ENCODE measurements at places on chromosomes 16 and 17.

GRCh38 chr17:61589990-61590389, 1.0 kb downstream of the NACA2 start:
- no peak for DNase-seq

DNA sequence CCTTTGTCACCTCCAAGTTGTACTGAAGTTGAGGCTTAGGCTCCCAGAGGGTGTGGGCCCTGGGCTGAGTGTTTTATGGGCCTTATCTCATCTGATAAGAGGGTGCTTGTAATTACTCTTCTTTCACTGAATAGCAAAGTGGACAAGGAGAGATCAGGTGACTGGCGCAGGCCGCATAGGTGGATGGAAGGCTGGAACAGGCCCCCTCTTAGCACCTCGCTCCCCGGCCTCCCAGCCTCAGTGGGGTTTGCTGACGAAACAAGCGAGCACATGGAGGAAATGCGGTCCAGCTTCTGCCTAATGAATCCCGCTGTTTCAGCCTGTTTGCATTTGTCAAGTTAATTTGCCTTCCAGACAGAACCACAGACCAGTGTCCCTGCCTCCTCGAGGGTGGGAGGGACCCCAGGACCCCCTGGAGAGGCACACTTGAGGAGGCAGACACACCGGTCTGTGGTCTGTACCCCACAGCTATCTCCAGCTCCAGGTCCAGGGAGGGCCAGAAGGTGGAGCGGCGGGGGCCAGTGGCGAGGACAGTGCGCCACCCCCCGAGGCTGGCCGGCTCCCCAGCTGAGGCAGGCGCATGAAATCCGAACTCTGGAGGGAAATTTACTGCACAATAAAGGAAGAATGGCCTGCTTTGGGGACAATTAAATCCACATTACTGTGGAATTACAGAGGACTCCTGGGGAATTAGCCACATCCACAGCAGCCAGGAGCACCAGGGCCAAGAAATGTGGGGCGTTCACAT, 123.4 kb downstream of the NTN1 start:
- DNase-seq: no peak

- no peak for DNase-seq
These were observed 11.0 kb downstream of the DNASE1 start for GRCh38 chr16:3665508-3665907.

GRCh38 chr16:83356266-83356665, 451.5 kb upstream of the HSBP1 start:
- no peak for DNase-seq

GRCh38 chr17:71959154-71959553, 161.7 kb upstream of the SOX9 start:
- no peak for DNase-seq

- no peak for DNase-seq
These were observed 5.3 kb upstream of the RPRML start for GRCh38 chr17:46984341-46984740.
